ENCODE measurements at places on chromosomes 5 and 9.
A peak's percentile ranks its signal among the peaks of the same experiment; 100 is the strongest.

DNA sequence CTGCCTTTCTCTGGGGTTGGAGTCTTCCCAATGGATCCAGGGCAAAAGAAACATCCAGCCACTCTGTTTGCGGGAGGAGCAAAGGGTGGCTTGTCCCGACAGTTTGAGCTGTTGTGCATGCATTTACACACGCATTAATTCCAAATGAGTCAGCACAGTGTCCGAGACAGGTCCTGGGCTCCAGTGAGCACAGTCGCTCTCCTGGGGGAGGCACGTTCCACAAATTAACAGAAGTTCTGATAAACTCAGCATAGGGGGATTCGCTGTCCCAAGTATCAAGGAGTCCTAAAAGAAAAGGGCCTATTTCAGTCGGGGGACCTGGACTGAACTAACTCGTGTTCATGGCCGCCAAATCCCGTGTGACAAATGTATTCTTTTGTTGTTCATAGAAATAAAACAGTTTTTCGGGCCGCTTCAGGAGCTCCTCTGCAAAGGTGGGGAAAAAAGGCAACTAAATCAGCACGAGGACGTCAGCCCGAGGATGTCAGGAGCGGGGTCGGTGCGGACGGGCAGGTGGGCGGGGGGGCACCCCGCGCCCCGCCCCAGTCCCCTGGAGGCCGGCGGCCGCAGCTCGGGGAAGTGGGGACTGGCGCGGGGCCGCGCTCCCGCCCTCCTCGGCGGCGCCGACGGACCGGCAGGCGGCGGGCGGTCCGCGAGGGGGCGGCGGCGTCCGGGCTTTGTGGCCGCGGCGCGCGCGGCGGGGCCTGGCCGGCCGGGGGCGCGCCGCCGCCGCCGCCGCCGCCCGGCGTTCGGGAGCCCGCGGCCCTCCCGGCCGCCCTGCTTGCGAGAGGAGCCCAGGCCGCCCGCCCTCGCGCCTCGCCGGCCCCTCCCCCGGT is at the start of gene MSANTD3:
Gene MSANTD3, plus strand, starts transcription at position 614 of the 836 bp plus-strand sequence. CDS start 14,796 bp downstream, outside the sequence.
- DNase-seq: peak; percentile 61

- no peak for DNase-seq
These were observed 79.8 kb upstream of the MAMDC2 start for GRCh38 chr9:69963803-69964202.

DNA sequence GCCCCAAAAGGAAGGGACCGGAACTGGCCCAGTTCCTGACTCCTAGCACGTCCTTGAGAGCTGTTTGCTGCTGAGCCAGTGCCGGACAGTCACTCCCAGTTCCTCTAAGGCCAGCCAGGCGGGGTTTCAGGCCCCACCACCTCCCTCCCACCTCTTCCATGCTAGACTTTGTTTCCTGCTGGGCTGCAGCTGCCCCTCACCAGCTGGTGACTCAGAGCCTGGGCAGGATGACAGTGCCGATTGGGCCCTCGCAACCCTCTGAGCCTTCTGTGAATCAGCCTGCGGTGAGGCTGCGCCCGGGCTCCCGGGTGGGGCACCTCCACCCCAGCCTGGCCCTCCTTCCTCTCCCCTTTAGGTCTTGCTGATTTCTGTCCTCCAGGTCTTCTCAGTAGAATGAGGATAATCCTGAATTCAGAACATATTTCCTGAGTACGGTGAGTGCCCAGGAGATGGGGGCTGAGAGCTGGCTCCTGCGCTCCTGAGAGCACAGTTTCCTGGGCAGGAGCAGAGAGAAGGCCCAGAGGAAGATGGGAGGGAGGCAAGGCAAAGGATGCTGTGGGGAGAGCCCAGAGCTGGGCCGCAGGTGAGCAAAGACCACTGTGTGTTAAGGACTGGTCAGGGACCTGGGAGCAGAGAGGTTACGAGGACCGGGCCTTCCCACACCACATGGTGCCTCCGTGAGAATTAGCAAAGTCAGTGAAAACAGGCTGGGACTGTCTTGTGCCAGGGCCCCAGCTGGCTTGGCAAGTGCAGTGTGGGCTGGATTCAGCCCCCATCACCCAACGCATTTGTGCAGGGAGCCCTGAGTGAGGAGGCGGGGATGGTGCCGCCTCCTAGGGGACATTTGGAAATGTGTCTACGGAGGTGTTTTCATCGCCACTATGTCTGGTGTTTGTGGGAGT is 32.9 kb upstream of the STXBP1 start:
- DNase-seq: peak; percentile 66

GRCh38 chr9:70484232-70485130 is 70.0 kb upstream of the KLF9 start:
- DNase-seq: peak; percentile 14

DNA sequence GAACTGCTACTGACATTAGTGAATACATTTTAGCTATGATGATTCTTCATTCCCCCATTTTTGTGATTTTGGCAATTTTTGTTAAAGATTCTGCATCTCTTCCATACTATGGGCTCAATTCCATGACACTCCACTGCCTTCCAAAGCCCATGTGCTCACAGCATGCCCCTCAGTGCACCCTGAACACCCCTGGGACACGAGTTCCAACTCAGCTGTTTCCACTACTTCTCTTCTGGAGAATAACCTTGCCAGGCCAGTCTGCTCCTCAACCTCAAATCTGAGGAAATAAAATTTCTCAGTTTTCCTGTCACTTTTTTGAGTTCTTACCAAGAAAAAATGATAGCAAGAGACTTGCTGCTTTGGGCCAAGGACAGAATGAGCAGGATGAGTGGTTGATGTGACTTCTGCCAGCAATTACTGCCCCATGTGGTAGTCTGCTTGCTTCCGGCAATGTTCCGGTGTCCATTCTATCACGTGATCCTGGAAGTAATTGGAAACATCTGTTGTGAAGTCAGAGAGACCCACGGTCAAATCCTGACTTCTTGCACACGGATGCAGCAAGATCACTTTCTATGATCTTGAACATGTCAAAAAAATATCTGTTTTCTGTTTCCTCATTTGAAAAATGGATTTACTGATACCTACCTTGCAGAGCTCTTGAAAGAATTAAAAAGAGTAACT is 58.3 kb downstream of the EGFLAM start:
- DNase-seq: no peak

GRCh38 chr9:87494970-87495471 is 2.6 kb upstream of the DAPK1 start:
- no peak for DNase-seq

Measured in NCI-H748 treated with DMSO at 0.1 percent for 48 hours (cell line).